GM03348 (cell line): ENCODE measurements at places on chromosomes 2 and 18.

- peak; percentile 69 for DNase-seq
These were observed 14.9 kb upstream of the ITM2C start for GRCh38 chr2:230849633-230850357.

GRCh38 chr2:121836611-121837010, 81.2 kb downstream of the TSN start:
- DNase-seq = no peak

DNA sequence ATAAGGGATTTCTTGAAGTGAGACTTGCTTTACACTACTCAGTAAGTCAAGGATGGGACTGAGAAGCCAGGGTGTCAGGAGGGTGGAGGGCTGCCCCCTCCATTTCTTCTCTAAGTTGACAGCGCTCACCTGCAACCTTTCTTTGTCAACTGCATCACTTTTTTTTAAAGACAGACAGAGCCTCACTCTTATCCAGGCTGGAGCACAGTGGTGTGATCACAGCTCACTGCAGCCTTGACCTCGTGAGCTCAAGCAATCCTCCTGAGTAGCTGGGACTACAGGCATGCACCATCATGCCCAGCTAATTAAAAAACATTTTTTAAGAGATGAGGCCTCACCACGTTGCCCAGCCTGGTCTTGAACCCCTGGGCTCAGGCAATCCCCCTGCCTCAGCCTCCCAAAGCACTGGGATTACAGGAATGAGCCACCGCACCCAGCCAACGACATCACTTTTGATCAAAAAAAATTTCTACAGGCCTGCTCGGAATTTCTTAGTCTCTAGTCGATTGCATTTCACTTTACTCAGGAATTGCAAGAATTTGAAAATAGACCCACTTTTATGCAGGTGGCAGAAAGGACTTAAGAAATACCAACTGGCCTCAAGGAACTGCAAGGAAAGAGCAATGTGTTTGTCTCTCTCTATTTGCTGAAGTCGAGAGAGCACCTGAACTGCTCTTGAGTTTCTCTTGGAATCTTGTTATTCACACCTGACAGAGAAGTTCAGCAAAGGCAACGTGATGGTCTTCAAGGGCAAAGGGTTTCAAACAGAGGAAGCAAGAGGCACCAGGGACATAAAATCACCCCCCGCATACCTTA, 101.4 kb downstream of the MYOM1 start:
- DNase-seq = no peak

DNA sequence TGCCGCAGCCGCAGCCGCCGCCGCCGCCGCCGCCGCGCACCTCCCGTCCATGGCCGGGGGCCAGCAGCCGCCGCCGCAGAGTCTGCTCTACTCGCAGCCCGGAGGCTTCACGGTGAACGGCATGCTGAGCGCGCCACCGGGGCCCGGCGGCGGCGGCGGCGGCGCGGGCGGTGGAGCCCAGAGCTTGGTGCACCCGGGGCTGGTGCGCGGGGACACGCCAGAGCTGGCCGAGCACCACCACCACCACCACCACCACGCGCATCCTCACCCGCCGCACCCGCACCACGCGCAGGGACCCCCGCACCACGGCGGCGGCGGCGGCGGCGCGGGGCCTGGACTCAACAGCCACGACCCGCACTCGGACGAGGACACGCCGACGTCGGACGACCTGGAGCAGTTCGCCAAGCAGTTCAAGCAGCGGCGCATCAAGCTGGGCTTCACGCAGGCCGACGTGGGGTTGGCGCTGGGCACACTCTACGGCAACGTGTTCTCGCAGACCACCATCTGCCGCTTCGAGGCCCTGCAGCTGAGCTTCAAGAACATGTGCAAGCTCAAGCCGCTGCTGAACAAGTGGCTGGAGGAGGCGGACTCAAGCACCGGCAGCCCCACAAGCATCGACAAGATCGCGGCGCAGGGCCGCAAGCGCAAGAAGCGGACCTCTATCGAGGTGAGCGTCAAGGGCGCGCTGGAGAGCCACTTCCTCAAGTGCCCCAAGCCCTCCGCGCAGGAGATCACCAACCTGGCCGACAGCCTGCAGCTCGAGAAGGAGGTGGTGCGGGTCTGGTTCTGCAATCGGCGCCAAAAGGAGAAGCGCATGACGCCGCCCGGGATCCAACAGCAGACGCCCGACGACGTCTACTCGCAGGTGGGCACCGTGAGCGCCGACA, 2.4 kb downstream of the POU3F3 start:
- no peak for DNase-seq

DNA sequence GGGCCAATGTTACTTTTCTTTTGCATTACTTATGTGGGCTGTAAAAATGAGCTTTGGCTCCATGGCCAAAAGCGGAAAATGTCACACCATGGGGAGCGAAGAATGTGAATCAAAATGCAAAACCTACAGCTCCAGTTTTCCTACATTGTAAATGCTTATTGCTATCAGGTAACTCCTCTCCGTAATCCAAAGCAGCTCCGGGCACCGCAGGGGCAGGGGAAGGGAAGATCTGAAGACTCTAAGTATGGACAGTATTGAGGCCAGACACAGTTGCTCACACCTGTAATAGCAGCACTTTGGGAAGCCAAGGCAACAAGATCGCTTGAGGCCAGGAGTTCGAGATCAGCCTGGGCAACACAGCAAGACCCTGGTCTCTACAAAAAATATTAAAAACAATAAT, 7.1 kb upstream of the AGFG1 start:
- DNase-seq = no peak

DNA sequence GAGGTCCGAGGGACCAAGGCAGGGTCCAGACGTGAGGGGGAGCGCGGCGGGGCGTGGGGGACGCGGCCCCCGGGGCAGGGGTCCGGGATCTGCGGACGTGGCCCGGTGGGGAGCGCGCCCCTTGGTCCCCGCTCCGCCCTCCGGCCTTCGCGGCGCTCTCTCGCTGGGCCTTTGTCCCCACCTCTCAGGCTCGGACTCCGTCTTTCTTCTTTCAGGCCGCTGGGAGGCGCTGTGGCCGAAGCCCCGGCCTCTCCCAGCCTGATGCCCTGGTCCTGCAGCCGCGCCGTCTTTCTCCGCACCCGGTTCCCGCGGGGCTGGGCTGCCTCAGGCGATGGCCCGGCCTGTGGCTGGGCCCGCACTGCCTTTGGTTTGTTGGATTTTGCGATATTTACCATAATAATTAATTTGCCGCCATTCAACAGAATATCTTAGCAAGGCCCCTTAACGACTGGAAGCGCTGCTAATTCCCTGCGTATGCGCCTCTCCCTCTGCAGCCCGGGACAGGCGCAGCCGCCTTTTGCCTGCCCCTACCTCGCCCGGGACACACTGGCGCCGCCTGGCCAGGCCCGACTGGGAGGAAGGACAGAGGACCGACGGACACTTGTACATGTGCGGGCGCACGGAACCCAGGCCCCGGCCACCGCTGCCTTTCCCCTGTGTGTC, 10.8 kb downstream of the SIX3 start:
- DNase-seq = peak; percentile 92

- no peak for DNase-seq
These were observed 209.6 kb downstream of the HDAC4 start for GRCh38 chr2:239190921-239191885.

DNA sequence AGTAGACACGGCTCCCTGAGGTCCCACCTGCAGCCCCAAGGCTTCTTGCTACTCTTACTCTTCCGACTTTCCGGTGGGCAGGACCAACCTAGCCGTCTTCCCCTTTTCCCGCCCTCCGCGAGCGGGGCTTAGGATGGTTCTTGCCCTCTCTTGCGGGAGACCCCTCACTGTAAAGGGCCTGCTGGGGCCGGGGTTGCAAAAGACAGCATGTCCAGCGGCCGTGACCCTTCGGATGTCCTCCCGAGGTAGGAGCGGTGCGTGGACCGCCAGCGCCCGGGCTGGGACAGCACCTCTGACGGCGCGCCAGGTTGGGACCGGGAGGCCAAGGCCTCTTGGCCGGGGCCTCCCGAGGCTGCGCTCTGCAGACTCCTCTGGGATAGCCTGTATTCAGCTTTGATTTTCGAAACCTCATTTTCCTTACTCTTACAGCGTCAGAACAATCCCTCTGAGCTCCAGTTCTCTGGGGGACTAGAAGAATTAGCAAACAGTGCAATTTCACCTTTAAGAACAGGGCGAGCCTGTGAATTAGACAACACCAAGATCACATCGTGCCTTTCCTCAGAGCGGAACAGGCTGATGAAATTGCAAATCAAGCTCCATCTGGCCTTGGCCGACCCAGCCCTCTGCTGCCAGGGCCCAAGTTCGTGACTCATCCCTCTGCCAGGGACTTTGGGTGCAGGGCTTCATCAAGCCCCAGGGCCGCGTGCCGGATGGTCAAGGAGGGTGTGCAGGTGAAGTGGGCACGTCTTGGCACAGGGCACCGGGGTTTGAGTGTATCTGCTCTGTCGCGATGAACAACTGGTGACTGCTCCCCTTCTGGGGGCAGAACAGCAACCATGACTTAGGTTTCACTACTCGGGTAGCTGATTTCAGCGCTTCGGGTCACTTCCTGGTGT, 777 bp downstream of the MOCOS start:
- no peak for DNase-seq

GRCh38 chr18:23114171-23114881, 21.0 kb upstream of the CABLES1 start:
- DNase-seq = no peak

- DNase-seq = no peak
These were observed 98.5 kb downstream of the AFF3 start for GRCh38 chr2:100043891-100044255.

GRCh38 chr18:11700876-11701275, 11.8 kb downstream of the GNAL start:
- no peak for DNase-seq

DNA sequence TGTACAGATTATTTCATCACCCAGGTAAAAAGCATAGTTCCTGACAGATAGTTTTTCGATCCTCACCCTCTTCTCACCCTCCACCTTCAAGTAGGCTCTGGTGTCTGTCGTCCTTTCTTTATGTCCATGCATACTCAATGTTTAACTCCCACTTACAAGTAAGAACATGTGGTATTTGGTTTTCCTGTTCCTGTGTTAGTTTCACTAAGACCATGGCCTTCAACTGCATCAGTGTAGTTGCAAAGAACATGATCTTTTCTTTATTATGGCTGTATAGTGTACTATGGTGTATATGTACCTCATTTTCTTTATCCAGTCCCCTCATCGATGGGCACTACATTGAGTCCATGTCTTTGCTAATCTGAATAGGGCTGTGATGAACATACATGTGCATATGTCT, 184.2 kb downstream of the KCNJ3 start:
- no peak for DNase-seq

DNA sequence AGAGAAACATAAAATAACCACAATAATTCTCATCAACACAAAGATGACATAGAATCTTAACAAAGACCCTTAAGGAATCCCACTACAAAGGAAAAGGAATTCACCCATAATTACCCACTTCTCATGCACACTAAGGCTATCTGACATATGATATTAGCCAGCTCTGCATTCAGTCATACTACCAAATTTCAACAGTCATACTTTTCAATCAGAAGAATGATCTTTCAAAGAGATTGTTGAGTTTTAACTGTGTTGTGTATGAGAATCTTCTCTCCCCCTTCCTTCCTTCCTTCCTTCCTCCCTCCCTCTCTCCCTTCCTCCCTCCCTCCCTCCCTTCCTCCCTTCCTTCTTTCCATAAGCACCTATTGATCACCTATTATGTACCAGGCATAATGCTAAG, 17.0 kb downstream of the FZD7 start:
- DNase-seq = no peak

- no peak for DNase-seq
These were observed 8.2 kb upstream of the RNU2-63P start for GRCh38 chr2:88024509-88024908.

- DNase-seq = no peak
These were observed 320.3 kb upstream of the VRK2 start for GRCh38 chr2:57726294-57726693.

DNA sequence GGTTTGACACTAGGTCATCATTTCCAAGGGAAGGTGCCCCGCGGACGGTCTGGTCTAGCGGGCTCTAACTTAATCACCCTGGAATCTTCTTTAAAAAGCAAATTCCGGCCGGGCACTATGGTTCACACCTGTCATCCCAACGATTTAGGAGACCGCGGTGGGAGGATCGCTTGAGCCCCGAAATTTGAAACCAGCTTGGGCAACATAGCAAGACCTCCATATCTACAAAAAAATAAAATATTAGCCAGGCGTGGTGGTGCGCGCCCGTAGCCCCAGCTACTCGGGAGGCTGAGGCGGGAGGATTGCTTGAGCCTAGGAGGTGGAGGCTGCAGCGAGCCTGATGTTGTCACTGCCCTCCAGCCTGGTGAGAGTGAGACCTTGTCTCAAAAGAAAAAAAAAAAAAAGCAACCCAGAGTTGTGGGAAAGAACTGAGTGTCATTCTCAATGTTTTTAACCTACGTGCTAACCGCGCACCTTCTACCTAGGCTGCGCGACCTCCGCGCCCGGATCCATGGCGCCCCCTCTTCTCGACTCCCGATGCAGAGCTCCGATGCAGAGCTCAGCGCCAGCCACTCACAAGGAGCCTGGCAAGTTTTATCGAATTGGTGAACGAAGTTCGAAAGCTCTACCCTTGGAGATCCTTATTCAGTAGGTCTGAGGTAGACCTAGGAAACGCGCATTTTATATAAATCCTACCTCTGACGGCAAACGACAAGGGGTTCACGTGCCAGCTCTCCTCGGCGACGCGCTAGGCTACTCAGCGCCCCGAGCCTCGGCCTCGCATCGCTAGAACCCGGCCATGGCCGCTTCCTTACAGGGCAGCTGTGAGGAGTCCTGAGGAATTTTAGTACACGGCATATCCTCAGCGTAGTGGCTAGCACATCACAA, 888 bp upstream of the TWSG1 start:
- DNase-seq = no peak

DNA sequence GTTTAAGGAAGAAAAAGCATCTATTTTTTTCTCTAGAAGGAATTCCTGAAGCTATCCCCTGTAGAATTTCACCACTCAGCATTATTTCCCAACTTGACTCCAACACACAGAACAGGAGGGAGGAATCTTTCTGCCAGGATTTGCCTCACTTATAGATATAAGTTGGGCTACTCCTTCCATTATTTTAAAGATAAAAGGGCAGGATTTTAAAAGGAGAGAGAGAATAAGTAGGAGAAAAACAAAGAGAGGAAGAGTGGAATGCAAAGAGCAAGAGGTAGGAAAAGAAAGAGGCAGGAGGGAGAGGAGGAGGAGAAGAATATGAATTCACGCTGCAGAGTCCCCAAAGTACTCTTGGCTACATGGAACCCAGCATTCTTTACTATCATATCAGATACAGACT, 182.5 kb downstream of the TCF4 start:
- DNase-seq = no peak

GRCh38 chr2:149904352-149905175, 317.0 kb upstream of the MMADHC start:
- DNase-seq = no peak

DNA sequence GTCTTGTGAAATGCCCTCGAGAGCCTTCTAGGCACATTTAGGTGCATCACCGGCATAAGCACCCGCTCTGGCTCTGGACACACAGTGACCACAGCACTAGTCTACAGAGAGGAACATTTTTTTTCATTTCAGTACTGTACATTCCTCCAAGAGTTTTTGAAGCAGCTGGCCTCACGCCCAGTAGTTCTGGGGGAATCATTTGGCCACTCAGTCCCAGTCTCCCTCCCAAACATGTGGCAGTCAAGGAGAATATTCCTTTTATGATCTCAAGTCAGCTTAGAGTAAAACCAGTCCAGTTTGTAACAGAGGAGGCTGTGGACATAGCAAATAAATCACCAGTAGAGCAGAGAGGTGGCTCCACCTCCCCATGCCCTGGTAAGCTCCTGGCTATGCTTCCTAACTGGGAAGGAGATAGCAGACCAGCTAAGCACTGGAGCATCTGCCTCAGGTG, 48.1 kb downstream of the KCNE4 start:
- DNase-seq = peak; percentile 68
